ENCODE measurements at places on chromosomes 12 and 14.

- no peak for DNase-seq
Observed at GRCh38 chr14:80475074-80475473, 263.8 kb upstream of the DIO2 start.

- no peak for DNase-seq
Observed at GRCh38 chr12:65952737-65953209, 128.5 kb downstream of the HMGA2 start.

DNA sequence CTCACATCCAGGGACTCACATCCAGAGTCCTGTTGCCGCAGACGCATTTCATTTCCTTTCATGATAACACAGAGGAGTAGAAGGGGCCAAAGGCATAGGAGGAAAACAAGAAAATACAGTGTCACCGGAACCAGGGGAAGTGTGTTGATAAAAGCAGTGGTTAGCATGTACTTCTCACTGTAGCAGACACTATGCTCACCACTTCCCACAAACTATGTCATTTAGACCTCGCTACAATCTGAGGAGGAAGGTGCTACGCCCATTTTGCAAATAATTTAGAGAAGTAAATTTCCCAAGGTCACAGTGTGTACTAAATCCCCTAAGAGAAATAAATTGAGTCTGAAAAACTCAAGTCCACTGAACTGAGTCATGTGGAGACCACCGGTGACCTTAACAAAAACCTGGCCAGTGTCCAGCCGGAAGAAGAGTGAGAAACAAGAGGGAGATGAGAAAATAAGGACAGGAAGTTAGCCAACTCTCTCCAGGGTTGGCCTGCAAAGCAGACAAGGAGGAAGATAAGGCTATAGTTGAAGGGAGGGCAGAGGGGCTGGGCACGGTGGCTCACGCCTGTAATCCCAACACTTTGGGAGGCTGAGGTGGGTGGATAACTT is 25.8 kb upstream of the TMCC3 start:
- no peak for DNase-seq

GRCh38 chr12:2288001-2288400 is 235.2 kb downstream of the CACNA1C start:
- DNase-seq: no peak

- no peak for DNase-seq
Observed at GRCh38 chr12:21502164-21502496, 541 bp downstream of the GOLT1B start.

GRCh38 chr14:77284066-77284465 is 13.1 kb upstream of the NGB start:
- no peak for DNase-seq

DNA sequence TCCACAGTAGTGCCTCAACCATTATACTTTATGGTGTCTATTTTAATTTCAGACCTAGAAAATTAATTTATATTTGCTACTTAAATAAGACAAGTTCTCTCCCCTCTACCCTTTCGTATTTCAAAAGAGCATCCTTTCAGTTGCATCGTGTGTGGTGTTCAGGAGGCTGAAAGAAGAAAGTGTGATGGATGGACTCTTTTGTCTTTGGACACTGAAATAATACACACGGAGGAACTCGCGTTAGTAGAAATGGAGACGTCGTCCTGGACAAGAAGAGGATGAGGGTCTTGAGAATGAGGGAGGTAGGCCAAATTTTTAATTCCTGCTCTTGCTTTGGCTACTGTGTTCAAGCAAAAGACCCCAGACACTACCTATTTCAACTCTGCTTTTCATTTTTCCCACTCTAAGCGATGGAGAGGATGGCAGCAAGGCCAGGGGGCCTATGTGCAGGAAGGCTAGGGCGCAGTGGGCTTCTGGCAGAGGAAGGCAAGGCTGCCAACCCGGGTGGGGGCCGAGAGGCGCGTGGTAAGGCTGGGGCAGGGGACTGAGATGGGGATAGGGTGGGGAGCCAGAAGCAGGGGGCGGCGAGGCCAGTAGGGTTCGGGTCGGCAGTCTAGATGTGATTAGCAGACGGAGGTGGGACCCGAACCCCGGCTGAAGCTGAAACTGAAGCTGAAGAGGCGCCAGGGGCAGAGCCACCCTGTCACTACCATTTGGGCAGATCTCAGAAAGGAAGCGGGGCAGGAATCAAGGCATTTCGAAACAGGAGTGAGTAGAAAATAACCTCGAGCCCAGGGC is 722 bp downstream of the TMED8 start:
- DNase-seq: no peak

DNA sequence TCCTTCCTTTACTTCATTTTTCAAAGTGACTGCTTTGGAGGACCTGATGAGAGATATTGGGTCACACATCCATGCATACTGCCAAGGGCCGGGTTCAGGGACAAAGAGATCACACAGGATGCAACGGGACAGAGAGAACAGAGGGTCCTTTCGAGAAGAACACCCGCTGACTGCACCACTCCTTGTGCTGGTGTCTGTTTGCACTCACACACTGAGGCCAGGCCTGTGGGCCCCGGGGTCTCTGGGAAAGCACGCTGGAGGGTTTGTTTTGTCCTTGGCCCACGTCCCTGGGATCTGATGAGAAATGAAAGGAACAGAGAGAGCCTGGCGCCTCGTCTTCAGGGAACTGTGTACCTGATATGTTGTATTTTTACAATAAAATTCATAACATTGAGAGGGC is 42.2 kb downstream of the PAH start:
- DNase-seq: no peak

GRCh38 chr12:53025250-53025649 is 19.0 kb downstream of the EIF4B start:
- DNase-seq: no peak

DNA sequence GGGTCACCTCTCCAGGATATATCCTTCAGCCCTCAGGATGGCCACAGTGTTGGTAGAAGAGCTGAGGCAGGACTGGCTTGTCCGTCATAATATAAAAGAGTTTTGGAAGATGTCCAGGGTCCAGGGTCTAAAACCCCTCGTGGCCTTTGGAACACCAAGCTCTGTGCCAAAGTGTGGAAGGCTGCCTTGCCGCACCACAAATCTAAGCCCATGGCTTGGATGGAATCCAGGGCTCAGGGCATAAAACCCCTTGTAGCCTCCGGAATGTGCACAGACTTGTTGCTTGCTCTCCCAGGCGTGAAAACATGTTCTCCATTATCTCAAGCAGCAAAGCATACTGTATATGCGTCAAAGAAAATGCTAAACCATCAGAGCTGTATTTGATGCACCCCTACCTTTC is 46.7 kb downstream of the TNFAIP2 start:
- DNase-seq: no peak

GRCh38 chr12:71007020-71007419 is 86.5 kb upstream of the PTPRR start:
- DNase-seq: no peak

DNA sequence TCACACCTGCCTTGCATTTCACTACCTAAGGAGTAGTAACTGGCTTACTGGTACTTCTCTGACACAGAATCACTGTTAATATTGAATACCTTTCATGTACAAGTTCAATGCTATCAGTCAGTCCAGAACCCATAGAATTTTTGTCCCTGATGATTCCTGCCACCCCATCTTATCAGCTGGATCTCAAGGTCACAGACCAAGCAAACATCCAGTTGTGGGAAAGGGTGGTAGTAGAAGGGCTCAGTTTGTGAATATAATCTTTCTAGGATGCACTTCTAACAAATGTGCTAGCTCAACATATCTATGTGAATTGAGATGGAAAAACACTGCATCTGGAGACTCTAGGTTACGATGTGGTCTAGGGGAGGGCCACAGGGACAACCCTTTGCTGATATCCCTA is 14.1 kb downstream of the PPP1CC start:
- DNase-seq: no peak

GRCh38 chr12:107468182-107468581 is 217.4 kb upstream of the PWP1 start:
- no peak for DNase-seq

DNA sequence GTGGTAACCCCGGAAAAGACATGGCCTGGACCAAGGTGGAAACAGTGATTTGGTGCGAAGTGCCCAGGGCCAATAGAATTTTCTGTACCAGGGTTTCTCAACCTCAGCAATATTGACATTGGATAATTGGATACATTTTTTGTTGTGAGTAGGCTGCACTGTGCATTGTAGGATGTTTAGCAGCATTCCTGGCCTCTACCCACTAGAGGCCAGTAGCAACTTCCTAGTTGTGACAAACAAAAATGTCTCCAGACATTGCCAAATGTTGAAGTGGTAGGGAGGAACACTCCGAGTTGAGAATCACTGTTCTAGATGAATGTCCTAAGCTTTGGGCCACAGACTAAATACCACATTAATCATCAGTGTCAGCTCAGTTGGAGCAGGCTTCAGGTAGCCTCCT is 6.2 kb upstream of the CGRRF1 start:
- DNase-seq: no peak

DNA sequence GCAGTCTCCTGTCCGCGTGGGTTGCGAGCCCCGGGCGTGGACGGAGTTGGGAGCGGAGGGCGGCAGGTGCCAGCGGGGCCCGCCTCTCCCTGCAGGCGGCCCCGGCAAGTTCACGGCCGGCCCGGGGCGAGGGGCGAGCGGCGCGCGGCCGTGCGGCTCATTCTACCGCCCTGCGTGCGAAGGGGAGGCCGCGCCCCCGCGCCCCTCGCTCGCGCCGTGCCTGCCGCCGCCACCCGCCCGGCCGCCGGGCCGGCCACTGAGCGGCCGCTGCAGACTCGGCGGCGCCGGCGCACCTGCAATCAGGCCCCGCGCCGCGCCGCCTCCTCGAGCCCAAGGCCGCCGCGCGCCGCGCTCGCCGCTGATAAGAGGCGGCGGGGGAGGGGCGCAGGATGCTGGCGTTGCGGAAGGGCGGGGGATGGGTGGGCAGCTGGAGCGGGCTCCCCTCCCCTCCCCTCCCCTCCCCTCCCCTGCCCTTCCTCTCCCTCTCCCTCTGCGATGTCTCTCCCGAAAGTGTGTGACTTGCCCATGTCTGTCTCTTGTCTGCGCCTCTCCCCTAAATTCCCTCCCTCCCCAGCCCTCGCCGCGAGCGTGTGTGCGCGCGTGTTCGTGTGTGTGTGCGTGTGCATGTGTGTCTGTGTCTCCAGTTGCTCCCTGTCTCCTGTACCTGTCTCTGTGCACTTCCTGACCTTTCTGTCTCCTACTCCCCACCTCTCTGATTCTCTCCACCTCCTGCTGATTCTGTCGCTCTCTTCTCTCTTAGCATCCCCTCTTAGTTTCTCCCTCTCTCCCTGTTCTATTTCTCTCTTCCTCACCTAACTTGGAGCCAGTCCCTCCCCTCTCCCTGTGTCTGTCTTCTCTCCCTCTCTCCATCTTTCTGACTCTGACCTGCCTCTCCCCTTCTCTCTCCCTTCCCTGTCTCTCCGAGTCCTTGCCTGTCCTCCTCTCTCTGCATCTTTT is 768.1 kb upstream of the TBX3 start:
- no peak for DNase-seq

DNA sequence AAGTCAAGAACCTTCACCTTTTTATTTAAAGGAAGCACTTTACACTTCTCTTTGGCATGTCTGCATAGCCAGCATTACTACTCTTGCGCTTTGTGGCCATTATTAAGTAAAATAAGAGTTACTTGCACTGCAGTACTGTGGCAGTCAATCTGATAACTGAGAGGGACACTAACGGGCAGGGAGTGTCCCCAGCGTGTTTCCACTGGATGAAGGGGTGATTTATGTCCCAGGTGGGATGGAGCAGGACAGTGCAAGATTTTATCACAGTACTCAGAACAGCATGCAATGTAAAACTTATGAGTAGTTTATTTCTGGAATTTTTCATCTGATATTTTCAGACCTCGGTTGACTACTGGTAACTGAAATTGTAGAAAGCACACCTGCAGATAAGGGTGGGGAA is 8.1 kb upstream of the M6PR start:
- DNase-seq: no peak

GRCh38 chr12:7892186-7892980 is 19.7 kb upstream of the SLC2A14 start:
- DNase-seq: no peak

- DNase-seq: no peak
Observed at GRCh38 chr12:2260441-2260840, 207.7 kb downstream of the CACNA1C start.
